ENCODE measurements at places on chromosomes 11 and 22.

DNA sequence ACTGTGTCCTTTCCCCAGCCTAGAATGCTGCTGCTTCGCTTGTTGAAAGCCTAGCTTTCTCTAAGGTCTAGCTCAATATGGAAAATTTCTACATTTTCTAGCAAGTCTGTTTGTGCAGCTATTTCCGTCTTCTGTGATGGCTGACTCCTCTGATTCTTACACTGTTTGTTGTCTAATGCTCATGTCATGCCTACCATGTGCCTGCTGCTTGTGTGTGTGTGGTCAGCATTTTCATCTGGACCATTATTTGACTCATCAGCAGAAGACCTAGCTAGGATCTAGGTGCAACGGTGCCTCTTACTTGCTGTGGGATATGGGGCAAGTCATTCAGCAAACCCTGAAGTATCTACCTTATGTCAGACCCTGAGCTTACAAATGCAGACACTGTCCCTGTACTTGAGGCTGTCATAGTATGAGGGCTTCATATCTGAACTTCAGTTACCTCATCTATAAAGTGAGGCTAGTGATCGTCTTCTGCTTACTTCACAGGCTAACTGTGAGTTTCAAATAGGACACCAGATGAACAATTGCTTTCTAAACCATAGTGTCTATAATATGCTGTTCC lies 86.5 kb upstream of the MYO18B start:
- no peak for DNase-seq

GRCh38 chr11:100133114-100133513 lies 554.0 kb upstream of the ARHGAP42 start:
- no peak for DNase-seq

- no peak for DNase-seq
These were observed 29.9 kb upstream of the AQP11 start for GRCh38 chr11:77559686-77560401.

DNA sequence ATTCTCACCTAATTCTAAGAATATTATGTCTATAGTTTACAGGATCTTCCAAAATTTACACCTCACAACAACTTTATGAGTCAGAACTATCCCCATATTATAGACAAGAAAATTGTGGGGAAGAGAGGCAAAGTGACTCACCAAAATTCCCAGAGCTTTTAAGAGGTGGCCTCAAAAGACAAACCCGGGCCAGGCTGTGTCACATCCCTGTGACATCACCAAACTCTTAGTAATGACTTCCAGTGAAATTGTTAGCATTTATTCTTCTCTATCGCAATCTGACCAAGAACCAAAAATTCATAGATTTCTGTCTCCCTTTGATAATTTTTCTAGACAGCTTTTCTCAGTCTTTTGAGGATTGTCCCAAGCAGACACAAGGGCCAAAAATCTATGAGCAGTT lies 134.3 kb downstream of the SNX19 start:
- no peak for DNase-seq

GRCh38 chr11:65301491-65302329 lies 13.0 kb upstream of the CDC42EP2 start:
- no peak for DNase-seq

GRCh38 chr11:3856856-3857553 lies 1.5 kb downstream of the STIM1 start:
- no peak for DNase-seq

GRCh38 chr22:29375398-29376076 lies 12.8 kb downstream of the AP1B1 start:
- peak; percentile 84 for DNase-seq

DNA sequence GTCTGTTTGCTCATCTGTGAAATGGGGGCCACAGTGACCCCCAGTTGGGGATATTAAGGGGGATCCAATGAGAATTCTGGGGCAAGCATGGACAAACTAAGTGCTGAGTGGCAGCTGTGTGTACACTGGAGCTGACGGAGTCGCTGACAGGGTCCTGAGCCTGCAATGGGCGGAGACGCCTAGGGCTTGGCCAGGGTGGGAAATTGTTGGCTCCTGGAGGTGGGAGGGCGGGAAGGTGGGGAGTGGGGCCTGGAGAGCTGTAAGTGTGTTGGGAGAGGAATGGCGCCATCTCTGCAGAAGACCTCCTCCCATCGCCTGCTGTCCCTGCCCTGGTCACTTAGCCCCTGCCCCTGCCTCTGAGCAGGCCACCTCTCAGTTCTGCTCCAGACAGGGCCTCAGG lies 7.3 kb downstream of the CACNA1I start:
- no peak for DNase-seq

DNA sequence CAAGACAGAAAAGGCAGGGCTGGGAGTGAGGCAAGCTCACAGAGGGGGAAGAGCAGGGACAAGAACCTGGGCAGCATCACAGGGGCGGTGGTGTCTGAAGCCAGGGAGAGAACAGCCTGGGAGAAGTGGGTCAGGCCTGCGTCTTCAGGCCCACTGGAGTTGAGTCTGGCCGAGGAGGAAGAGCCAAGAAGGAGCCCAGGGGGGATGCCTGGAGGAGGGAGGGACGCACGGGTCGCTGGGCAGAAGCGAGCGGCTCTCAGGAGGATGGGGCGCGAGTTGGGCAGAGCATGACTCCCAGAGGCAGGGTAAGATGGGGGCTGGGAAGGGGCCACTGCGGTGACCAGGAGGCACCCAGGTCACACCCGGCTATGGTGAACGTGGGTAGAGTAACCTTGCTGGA lies 18.5 kb downstream of the LRFN4 start:
- DNase-seq, result no peak

- peak; percentile 34 for DNase-seq
These were observed 10.7 kb downstream of the CECR2 start for GRCh38 chr22:17379944-17380343.
